ENCODE measurements at places on chromosomes 11 and 22. TPM values are rescaled to one million over a fixed set of nuclear protein-coding genes. Genes with fewer than 3 reads are reported as not detected.

Gene PGA3
- not detected for total RNA-seq

Gene ANKK1
- not detected for total RNA-seq

Gene OR4A16
- not detected for total RNA-seq

Gene UCP2
- 12.8 TPM for total RNA-seq

Gene SYT7
- 23.5 TPM for total RNA-seq

Gene SPTBN2
- total RNA-seq, result 182 TPM

Gene PRMT3
- 25.7 TPM for total RNA-seq

Gene VWCE
- total RNA-seq, result 7.2 TPM

Gene GP1BB
- total RNA-seq, result 23.5 TPM

Gene CBLIF
- total RNA-seq, result not detected

Gene C11orf21
- total RNA-seq, result not detected

Gene C11orf42
- total RNA-seq, result not detected

Gene KCNK4
- 5.3 TPM for total RNA-seq

Gene DLG2
- 482 TPM for total RNA-seq

Measured in parietal lobe (tissue), 2 donors.